ENCODE measurements at places on chromosomes 2 and 18.

- no peak for ATAC-seq
Measured at GRCh38 chr2:118496870-118497611, 350.4 kb downstream of the EN1 start.

GRCh38 chr2:122851161-122851560 is 1095.7 kb downstream of the TSN start:
- ATAC-seq: no peak

GRCh38 chr2:239386001-239386670 is 14.7 kb downstream of the HDAC4 start:
- no peak for ATAC-seq

DNA sequence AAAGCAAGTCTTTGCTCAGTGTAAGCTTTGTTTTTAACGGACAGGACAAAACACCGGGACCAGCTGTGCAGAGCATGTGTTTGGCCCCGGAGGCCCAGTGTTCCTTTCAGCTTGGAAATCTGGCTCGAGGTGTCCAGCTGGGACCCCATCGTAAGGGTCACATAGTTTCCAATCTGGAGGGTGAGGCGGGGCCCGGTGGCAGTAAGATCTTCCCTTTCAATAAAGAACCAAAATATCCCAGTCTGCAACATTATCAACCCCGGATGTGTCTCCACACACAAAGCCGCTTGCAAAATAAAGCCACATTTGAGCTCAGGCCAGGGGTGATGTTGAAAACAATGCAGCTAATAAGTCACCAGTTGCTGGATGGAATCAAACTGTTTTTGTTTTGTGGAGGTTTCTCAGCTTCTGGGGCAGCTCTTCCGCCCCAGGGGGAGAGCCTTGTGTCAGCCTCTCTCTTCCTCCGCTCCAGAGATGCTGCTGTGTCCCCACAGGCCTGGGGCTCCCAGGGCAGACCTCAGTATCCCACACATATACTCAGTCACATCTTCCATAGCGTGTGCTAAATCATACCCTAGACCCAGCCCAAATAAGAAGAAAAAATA is 138.6 kb upstream of the GLI2 start:
- peak; percentile 62 for ATAC-seq

DNA sequence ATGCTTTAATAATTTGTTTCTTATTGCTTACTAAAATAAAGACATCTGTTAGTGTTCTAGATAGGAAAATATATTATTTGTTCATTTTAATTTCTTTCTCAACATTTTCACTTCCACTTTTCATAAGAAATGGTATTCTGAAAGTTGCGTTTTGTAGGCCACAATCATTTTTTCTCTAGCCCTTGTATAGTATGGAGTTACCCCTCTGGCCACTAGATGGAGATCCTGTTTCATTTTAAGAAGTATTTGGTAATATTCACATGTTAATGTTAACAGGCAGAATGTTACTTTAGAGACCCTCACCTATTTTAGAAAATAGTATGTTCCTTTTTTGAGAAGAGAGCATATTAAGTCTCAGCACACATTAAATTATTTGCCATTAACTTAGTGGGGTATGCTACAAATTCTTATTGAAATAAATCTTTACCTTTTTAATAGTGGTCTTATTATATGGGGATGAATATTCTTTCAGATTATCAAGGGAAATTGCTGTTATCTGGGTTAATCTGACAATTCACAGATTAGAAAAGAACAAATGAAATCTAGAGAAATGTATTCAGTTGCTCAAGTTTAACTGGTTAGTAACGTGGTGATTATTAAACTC is 73.9 kb upstream of the TTC27 start:
- peak; percentile 54 for ATAC-seq

DNA sequence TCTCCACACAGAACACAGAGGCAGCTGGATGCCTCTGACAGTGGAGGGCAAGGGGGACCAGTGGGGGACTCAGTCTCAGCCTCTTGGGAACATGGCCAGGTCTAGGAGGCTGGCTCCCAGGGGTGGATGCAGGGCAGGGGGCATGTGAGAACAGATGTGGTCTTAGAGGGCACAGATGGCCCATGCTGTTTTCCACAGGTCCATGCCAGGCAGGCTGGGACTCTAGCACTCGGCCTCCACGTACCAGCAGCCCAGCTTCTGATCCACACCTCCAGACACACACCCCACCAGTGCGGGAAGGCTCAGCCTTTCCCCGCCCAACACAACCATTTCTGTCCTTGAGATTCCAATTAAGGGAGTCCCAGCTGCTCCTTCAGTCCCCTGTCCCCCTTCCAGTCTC is 42.4 kb downstream of the TNS1 start:
- ATAC-seq: no peak

- peak; percentile 39 for ATAC-seq
Measured at GRCh38 chr2:74502720-74503505, 3.5 kb upstream of the LBX2 start.

- peak; percentile 20 for ATAC-seq
Measured at GRCh38 chr2:2671826-2672225, 340.8 kb upstream of the MYT1L start.

DNA sequence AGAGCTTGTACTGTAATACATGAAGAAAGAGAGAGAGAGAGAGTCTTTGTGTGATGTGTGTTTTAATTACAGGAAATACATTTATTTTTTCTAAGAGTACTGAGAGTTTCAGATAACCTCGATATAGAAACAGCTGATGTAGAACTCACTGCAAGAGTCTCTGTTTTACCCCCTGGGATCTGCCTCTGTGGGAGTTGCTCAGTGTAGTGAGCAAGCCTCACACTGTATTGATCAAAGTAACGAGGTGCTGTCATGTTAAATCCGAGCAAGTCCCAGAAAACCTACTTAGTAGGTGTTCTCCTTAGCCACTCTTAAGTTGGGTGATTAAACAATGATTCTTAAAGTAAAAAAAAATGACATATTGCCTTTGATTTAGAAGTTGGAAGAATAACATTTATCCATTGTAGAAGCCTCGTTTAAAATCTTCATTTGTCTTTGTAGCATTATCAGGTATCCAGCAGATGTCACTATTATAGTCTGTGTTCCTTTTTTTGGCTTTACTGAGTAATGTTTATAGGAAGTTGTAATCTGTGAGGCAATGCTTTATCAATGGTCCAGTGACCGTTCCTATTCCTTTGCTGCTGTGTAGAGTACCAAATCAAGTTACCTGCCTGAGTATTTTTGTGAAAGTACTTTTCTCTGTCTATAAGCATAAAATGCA is 219.0 kb downstream of the MYO3B start:
- no peak for ATAC-seq

DNA sequence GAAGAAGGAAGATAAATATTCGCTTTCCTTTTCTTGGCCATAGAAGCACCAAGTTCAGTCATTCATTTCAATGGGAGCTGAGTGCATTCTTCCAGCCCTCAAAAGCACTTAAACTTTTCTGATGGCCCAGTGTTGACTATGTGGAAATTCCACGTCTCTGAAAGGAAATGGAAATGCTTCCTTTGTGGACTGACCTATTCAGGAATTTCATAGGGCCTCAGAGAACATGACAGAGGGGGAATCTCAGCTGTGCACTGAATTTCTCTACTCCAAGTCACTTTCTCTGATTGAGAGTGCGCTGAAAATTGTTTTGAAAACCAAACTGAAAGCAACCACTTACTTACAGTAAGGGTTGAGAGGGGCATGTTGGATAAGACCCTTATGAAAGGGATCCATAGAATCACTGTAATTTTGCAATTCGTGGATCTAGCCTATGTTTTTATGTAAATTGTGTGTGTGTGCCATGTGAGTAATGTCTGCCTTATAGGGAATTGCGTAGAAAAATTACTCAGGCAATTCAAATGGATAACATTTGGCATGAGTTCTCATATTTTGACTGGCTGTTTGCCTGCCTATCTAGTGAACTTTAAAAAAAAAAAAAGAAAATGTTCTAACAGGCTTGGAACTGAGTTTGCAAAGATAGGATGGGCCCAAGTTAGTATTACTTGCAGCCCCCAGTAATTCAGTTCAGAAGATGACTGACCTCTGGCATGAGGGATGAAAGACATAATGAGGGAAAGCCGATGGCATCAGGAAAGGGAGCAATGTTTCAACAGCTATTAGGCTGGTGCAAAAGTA is 437.0 kb downstream of the PTPRM start:
- ATAC-seq: no peak

DNA sequence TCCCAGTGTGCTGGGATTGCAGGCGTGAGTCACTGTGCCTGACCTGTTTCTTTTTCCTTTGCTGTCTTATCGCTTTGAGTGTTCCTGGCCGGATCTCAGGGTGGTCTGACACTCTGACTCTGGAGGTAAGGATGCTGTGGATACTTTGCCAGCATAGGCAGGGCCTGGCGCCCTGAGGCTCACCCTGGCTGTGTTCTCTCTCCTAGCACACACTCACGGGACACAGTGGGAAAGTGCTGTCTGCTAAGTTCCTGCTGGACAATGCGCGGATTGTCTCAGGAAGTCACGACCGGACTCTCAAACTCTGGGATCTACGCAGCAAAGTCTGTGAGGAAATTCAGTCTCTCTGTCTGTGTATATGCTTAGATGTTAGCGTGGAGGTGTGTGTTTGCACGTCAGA is 18.0 kb upstream of the SAG start:
- no peak for ATAC-seq

- peak; percentile 74 for ATAC-seq
Measured at GRCh38 chr2:181988154-181988924, 2.7 kb downstream of the PPP1R1C start.

DNA sequence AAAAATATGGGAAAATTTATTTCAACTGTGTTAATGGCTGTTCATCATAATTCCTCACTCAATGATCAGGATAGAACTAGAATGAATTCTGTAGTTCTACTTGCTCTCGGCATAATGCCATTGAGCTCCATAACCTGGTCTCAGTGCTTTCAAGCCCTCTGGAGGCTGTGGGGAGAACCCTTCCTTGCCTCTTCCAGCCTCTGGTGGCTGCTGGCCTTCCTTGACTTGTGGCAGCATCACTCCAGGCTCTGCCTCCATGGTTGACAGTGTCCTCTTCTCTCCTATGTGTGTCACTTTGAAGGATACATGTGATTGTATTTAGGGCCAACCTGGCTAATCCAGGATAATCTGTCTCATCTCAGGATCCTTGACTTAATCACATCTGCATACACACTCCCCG is 26.9 kb upstream of the CABYR start:
- ATAC-seq: no peak

GRCh38 chr18:37282386-37283037 is 283.1 kb downstream of the CELF4 start:
- peak; percentile 28 for ATAC-seq

- no peak for ATAC-seq
Measured at GRCh38 chr18:10460414-10461018, 6.1 kb downstream of the APCDD1 start.

GRCh38 chr2:73856214-73856613 is 27.5 kb downstream of the STAMBP start:
- no peak for ATAC-seq

DNA sequence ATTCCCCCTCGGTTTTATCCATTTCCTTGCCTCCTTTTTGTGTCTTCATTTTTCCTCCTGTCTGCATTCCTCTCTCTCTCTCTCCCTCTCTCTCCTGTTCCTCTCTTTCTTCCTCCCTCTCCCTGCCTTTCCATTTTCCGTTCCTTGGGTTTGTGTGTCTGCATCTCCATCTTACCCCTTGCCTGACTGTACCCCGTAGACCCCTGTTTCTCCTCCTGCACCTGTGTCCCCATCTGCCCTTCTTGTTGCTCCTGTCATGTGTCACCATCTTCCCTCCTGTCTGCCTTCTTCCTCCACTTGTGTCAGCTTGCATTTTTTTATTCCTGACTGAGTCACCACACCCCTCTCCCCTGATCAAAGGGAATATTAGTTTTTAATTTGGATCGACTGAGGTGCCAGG is 1.8 kb downstream of the CDK5R2 start:
- ATAC-seq: no peak

GRCh38 chr2:168429988-168430387 is 26.1 kb upstream of the CERS6 start:
- no peak for ATAC-seq

GRCh38 chr18:44937960-44938719 is 257.5 kb downstream of the SETBP1 start:
- peak; percentile 74 for ATAC-seq

- ATAC-seq: no peak
Measured at GRCh38 chr2:142944721-142945120, 67.3 kb downstream of the KYNU start.

DNA sequence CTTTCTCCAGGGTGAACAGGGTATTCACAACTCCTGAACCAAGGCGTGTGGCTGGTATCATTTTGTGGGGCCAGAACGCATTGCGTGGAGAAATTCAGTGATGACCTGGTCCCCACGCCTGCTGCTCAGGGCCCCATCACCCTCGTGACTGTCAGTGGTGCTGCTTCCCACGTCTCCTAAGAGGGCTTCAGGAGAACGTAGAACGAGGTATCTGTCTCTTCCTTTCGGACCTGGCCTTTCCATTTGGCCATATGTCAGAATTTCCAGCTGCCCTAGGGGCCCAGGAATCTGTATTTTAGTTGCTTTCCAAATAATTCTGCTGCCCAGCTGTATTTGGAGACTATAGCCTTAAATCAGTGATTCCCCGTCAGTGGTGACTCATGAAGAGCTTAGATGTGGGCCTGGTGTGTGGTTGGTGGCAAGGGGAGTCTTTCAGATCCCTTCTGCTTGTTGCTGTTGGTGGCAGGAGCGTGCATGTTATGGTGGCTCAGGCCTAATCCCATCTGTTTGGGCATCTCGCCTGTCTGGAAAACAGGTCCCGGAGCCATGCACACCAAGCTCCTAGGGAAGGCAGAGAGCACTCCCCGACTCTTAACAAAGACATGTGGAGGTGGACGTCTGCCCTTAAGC is 56.4 kb downstream of the NPAS2 start:
- ATAC-seq: no peak

- no peak for ATAC-seq
Measured at GRCh38 chr2:217948351-217948791, 54.4 kb downstream of the TNS1 start.
